ENCODE measurements at places on chromosomes 16 and 17. TPM values are rescaled to one million over a fixed set of nuclear protein-coding genes. Genes with fewer than 3 reads are reported as not detected.

- no peak for DNase-seq
Observed at GRCh38 chr16:1923299-1924034, 5.3 kb upstream of the HS3ST6 start.

DNA sequence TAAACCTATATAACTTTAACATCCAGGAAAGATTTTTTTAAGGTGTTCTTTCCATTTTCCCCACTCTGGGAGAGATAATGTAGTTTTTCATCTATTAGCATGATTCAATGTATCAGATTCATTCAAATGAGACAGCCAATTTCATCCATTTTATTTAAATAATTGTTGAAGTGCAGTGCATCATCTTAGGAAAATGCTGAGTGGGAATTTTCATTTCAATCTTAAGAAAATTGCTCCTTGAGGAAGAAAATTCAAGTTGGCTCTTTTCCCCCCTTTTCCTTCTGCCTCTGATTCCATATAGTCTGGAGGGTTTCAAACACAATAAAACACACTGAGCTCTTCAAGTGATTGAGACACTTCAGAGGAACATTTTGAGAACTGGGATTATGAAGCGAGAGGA, 3.4 kb upstream of the KCNJ16 start:
- DNase-seq = no peak

- DNase-seq = no peak
Observed at GRCh38 chr16:85169333-85170065, 57.2 kb upstream of the CIBAR2 start.

GRCh38 chr16:48232493-48233040, 11.5 kb upstream of the LONP2 start:
- DNase-seq = no peak

DNA sequence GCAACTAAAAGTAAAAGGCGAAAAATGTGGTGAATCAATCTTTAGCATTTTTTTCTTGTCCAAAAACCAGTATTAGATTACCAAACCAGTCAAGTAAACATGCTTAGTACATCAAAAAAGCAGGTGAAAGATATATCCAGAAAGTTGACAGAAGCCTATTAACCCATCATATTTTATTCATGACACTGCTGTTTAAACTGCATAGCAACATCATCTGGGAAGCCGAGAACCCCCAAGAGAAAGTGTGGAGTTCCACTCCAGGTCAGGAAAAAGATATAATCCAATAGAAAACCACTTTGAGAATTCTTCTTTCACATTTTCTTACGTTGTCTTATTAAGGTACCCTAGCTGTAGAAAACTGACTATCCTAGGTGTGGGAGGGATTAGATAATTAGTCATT, 466.8 kb upstream of the CDH8 start:
- DNase-seq = no peak

- no peak for DNase-seq
Observed at GRCh38 chr16:86990451-86990850, 326.7 kb downstream of the C16orf95 start.

TMIGD1 gene
- not detected for total RNA-seq

ABCA10 gene
- total RNA-seq = 2.0 TPM

AFMID gene
- 49.7 TPM for total RNA-seq

ABCC3 gene
- not detected for total RNA-seq

ZNF423 gene
- not detected for total RNA-seq

NOTUM gene
- not detected for total RNA-seq

SLC35G3 gene
- not detected for total RNA-seq
